Renal cortical epithelial cell (primary cell): ENCODE measurements at places on chromosomes 11 and 22.

DNA sequence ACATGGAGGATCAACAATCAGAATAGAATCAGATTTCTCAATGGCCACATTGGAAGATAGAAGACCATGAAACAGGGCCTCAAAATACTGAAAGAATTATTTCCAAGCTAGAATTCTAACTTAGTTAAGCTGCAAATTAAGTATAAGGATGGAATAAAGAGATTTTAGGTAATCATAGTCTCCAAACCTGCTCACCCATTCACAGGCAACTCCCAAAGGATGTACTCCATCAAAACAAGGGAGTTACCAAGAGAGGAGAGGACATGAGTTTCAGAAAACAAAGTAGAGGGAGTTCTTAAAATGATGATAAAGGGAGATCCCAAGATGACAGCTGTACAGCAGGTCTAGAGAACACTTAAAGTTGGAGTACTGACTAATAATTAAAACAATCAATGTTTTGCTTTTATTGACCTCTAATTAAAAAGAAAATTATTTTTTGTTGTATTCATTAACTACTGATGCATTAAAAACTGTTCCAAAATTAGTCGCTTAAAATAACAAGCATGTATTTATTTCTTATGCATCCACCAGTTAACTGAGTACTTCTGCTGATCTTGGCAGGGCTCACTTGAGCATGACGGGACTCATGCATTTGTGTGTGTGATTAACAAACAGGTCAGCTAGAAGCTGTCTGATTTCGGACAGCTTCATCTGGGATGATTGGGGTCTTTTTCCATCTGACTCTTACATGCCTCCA lies 95.6 kb downstream of the CD44 start:
- DNase-seq = peak; percentile 53

- DNase-seq = peak; percentile 62
These were observed 7.5 kb upstream of the C11orf97 start for GRCh38 chr11:94504689-94505293.

DNA sequence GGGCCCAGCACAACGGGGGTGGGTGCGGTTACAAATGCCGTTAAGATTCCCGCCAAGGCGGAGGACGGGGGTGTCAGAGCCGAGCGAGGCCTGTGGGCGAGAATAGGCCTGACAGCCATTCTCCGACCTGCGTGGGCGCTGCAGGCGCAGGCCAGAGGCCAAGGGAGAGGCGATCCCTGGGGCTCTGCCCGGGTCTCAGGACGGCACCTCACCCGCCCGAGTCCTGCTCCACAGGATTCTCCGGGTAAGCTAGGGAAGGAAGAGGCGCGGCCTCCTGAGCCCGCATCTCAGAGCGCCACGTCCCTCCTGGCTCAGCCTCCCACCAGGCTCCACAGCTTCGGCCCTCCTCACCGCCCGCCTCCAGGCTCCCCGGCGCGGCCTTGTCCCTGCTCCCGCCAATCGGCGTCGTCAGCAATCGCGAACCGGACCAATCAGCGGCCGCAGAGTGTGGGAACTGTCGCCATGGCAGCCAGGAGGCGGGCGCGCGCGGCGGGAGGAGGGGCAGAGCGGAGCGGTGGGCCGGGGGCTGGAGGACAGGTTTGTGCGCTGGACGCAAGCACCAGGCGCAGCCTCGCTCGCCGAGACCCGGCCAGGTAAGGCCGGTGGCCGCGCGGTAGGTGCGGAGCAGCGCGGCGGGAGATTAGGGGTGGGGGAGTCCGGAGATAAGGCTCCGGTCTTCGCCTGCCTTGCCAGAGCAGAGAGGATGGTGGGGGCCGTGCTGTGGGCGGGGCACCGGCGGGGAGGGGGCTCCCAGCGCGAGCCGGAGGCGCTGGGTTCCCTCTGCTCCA lies at the start of gene NUCB2:
Gene NUCB2, plus strand, starts transcription at position 504 of the 788 bp plus-strand sequence. CDS start 18,585 bp downstream, outside the sequence.
- DNase-seq = peak; percentile 82

- no peak for DNase-seq
These were observed 18.0 kb downstream of the ST13 start for GRCh38 chr22:40838486-40838885.
